ENCODE measurements at places on chromosomes 3 and 15.

GRCh38 chr3:89180334-89180733, 72.9 kb downstream of the EPHA3 start:
- DNase-seq = no peak

GRCh38 chr3:43425829-43426228, 139.5 kb downstream of the SNRK start:
- DNase-seq = no peak

DNA sequence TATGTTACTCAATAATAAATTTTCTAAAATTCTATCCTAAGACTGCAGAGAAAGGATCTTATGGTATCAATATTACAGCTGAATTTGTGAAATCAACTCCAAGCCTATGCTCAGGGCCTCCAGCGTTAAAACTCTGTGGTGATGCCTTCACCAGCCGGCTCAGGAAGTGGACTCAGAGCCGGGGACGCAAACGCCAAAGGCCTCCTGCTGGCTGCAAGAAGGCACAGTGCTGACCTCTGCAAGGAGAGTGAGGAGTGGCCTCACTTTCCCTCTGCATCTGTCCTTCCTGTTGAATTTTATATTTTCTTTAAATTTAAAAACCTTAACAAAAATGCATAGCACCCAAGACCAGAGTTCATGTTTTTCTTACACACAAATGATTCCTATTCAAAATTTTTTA, 48.5 kb downstream of the HERC2 start:
- DNase-seq = no peak

GRCh38 chr3:134976948-134977347, 181.9 kb downstream of the EPHB1 start:
- DNase-seq = no peak

- DNase-seq = no peak
These were observed 322.6 kb downstream of the THSD4 start for GRCh38 chr15:71437919-71438318.

Data from GM19239 (cell line).